ENCODE measurements at places on chromosomes 11 and 22. TPM values are rescaled to one million over a fixed set of nuclear protein-coding genes. Genes with fewer than 3 reads are reported as not detected.
A peak's percentile ranks its signal among the peaks of the same experiment; 100 is the strongest.

DNA sequence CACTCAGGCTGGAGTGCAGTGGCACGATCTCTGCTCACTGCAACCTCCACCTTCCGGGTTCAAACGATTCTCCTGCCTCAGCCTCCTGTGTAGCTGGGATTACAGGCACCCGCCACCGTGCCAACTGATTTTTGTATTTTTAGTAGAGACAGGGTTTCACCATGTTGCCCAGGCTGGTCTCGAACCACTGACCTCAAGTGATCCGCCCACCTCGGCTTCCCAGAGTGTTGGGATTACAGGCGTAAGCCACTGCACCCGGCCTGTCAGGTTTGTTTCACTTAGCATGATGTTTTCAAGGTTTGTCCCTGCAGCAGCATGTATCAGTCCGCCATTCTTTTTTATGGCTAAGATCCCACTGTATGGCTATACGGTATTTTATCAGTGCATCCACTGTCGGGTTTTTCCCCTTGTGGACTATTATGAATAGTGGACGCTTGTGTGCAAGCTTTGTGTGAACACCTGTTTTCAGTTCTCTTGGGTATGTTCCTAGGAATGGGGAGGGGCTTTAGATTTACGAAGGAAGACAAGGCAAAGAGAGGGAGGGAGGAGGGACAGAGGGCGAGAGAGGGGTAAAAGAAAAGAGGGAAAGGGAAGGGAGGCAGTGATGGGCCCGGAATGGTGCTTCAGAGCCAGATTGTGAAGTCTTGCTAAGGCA lies 13.9 kb upstream of the CDC42EP2 start:
- no peak for DNase-seq

DNA sequence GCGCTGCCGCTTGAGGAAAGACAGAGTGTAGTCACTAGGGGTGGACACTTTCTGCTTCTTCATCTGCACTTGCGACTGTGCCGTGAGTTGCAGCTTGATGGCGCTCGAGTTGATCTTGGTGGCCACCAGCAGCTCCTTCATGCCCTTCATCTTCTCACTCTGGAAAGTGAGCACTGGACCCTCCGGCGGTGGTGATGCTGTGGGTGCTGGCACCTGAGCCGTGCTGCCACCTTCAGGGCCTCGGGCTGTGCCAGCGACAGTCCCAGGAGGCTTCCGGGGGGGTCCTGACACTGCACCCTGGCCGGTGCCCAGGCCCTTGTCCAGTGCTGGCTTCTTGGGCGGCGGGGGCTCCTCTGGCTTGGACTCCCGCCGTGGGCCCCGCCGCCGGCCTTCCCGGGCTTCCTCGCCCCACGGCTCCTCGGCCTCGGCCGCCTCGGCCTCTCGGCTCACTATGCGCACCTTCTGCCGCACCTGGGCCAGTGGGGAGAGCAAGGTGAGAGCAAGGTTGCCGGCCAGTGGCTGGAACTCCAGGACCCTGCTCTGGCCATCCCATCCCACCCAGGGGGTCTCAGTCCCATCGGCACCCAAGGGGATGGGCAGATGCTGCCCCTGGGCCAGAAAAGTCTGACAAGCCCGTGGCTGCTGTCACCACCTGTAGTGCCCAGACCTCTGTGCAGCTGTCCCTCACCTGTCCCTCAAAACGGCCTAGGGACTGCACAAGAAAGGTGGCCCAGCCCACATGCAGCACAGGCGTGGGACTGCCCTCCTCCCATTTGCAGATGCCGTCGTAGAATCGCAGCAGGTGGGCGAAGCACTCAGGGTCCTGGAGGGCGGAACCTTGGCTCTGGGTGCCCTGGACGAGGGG lies 1.6 kb upstream of the MAP4K2 start:
- peak; percentile 15 for DNase-seq

GRCh38 chr11:86990031-86990430 lies 34.8 kb upstream of the FZD4 start:
- DNase-seq, result no peak

The GAL3ST1 gene
- 8.9 TPM for total RNA-seq

The MAP6 gene
- 22.8 TPM for total RNA-seq

The FDXACB1 gene
- total RNA-seq, result 4.3 TPM
